ENCODE measurements at places on chromosomes 5 and 9.

DNA sequence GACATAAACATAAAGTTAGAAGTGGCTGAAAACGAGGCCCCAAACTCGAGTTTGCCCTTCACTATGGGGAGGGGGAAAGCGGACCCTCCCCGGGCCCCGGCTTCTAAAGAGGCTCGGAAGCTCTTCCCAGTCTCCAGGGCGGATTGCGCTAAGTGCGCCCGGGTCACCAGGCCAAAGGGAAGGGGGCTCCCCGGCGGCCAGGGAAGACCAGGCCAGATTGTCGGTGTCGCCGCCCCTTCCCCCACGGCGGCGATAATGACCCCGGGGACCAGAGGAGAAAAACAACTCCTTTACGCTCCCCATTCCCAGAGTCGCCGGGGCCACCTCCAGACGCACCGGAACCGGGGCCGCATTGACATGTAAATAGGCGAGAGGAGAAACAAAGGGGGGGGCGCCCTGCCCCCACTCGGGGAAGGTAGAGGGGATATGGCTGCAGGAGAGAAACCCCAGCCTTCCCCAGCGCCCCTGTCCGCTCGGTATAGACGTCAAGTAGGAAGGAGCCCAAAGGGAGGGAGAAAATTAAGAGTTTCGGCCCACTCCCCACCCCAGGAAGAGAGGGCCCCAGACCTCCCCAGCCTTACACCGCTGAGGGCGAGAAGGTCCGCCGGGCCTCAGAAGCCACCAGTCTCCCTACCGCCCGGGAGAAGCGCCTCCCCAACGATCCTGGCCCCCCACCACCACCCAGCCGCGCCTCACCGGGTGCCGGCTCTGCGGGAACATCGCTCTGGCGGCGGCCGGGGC lies 1.7 kb downstream of the TLE1 start:
- DNase-seq = no peak

DNA sequence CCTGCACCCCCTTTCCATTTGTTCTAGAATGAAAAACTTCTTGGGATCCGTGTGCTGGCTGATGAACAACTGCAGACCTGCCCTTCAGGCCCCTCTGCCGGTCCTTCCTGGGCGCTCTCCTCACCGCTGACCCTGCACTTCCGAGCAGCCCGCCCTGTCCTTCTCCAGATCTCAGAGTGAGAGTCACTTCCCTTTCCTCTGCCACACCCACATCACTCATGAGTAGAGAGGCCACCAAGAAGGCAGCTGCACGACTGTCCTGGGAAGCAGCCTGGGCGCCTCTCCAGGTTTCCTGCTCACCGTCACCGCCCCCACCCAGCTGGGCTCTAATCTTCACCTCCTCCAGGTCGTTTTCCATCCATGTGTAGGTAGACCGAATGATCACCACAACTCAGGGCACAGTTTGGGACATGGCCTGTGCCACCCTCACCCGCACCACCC lies 35.0 kb upstream of the NSMF start:
- no peak for DNase-seq

GRCh38 chr5:135476615-135477581 lies 24.7 kb upstream of the TIFAB start:
- no peak for DNase-seq

DNA sequence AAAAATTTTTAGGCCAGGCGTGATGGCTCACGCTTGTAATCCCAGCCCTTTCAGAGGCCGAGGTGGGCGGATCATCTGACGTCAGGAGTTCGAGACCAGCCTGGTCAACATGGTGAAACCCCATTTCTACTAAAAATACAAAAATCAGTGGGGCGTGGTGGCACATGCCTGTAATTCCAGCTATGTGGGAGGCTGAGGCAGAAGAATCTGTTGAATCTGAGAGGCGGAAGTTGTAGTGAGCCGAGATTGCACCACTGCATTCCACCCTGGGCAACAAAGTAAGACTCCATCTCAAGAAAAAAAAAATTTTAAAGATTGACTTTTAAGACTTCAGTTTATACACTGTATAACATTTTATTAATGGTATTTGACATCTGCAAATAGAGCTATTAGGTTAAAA lies 60.1 kb upstream of the GNAQ start:
- no peak for DNase-seq

DNA sequence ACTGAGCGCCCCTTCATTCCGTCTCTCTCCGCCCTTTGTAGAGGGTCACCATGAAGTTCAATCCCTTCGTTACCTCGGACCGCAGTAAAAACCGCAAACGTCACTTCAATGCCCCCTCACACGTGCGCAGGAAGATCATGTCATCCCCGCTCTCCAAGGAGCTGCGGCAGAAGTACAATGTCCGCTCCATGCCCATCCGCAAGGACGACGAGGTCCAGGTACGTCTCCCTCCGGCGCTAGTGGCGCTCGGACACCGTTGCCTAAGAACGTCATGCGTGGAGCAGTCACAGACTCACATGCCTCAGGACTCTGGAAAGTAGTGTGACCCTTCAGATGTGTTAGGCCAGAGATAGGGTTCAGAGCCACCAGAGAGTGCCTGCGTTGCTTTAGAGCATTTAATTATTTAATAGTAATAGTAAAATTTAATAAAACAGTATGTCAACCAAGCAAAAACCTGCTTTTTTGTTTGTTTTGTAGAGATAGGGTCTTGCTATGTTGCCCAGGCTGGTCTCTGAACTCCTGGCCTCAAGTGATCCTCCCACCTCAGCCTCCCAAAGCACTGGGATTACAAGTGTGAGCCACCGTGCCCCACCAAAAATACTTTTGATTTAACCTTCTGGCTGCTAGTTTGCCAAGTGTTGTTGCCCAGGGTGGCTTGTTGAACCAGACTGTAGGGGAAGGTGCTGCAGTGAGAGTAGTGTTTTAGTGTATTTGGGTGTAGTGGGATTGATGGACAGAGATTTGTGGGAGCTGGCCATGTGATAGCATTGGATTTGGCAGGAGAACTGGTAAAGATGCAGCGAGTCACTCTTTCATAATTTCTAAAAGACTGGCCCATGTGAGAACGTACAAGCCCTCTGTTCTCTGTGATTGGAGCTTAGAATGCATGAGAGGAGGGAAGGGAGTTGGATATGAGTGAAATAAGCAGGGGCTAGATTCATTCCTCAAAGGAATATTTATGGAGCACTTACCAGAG lies 888 bp downstream of the RPL26L1 start:
- DNase-seq = no peak

Measured in activated CD4-positive, alpha-beta T cell treated with anti-CD3 and anti-CD28 coated beads, Interleukin-2, amount 50 U/mL, for 1 hour (primary cell).